ENCODE measurements at places on chromosomes 3 and 15. TPM values are rescaled to one million over a fixed set of nuclear protein-coding genes. Genes with fewer than 3 reads are reported as not detected.

TTLL13 gene
- polyA plus RNA-seq, result 0.33 TPM

GRCh38 chr3:47612178-47612577 is 33.5 kb upstream of the CSPG5 start:
- no peak for DNase-seq

DNA sequence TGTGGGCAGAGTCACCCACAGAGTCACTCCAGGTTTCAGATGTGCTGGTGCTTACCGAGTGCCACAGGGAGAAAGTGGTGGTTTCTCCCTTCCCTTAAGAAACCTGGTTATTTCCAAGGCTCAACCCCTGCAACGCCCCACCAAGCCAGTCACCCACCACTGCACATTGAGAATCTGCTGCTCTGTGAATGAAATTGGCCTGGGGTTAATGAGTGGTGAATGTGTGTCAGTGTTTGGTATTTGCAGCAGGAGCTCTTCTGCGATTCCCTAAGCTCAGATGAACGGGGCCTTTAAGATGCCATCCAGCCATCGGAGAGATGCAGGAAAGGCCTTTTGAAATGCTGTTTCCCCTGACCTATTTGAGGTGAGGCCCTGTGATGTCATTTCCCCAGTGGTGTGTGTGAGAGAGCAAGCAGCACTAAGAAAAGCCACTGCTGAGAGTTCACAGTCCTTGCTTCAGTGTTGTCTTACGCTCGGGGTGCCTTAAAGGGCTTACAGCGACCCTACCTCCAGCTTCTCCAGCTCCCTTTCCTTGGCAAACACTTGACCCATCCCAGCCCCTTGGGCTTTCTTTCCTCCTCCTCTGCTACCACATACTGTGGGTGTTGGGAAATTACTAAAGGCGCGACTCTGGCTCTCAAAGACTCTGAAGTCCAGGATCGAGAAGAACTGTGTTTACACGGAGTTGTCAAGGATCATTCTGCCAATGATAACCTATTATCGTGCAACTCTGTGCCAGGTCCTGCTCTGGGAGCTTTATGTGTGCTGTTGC is 68.9 kb downstream of the SMAD3 start:
- no peak for DNase-seq

DNA sequence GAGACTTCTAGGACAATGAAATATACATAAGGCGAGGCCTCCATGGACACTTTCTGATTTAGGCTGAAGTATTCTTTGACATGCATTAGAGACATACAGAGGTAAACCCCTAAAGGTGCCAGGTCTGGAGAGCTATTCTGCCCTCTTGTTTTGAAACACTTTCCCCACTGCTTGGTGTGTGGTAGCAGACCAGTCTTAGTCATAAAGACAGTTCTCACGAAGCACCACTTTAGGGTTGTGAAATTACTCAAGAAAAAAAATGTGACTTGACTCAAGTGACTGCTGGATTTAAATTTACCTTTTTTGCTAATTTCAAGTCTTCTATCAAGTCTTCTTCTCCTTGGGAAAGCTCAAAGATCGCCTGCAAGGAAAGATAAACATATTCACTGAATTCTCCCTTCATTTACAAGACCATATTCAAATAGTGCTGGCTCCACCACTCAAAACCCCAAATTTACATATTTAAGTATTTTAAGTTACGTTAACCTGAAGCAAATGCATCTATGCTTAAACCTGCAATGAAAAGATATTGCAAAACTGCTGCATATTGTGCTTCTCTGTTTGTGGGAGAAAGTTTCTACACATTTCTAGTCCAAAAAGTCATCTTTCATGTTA is 48.4 kb downstream of the ARHGEF3 start:
- DNase-seq, result no peak

DNA sequence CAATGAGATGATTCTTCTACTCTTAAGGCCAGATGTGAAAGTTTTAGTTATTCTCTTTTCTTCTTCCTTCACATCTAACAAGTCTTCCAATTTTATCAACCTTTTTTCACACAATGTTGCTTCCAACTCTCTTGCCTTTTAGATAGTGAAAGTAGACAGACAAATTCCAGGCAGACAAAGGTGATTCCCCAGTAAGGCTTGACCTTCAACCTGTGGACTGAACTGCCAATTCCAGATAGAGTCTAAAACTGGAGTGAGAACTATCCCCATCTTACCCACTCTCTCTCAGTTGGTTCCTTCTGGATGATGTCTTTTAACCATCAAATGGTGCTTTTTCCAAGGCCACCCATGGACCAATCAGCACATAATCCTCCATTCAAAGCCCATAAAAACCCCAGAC is 159.0 kb downstream of the NSUN3 start:
- DNase-seq, result no peak
